ENCODE measurements at places on chromosomes 16 and 17. TPM values are rescaled to one million over a fixed set of nuclear protein-coding genes. Genes with fewer than 3 reads are reported as not detected.
A peak's percentile ranks its signal among the peaks of the same experiment; 100 is the strongest.

DNA sequence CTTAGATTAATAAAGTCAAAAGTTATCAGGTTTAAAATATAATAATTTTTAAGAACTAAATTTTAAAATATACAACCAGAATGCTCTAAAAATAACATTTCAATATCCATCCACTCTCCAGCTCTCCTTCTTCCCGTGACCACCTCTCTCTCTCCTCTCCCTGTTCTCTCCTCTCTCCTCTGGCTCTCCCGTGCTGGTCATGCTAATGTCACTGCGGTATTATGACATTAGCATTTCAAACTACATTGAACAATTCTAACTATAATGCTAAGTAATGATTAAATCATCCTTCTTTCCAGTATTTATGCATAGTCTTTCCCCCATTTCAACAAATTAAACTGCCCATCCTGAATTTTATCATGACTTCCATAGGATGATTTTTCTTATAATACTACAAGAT is 154.7 kb downstream of the CEP112 start:
- no peak for DNase-seq

DNA sequence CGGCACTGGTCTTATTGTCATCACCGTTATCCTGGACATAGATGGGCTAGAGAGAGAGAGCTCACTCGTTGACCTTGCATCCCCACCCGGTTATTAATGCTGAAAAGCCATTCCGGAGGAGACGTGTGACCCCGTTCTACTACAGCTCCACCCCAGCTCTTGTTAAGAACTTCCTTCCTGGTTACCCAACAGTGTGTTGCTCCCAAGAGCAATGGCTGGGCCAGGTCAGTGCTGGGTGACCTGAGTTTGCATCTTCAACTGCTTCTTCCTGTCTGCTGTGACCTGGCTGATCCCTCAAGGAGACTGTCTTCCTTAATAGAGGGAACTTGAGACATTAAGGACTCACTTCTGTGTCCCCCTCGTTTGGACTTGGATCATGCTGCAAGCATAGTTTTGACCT is 96.1 kb upstream of the SDK2 start:
- no peak for DNase-seq

GRCh38 chr16:52489894-52490293 is 57.0 kb downstream of the TOX3 start:
- no peak for DNase-seq

GRCh38 chr17:69042308-69042707 is 18.4 kb downstream of the ABCA9 start:
- peak; percentile 22 for DNase-seq

- DNase-seq: no peak
Observed at GRCh38 chr16:80509872-80510271, 30.9 kb upstream of the DYNLRB2 start.

- DNase-seq: no peak
Observed at GRCh38 chr17:66379996-66380395, 77.6 kb downstream of the PRKCA start.

GRCh38 chr16:2238150-2238837 is 2.0 kb downstream of the DNASE1L2 start:
- DNase-seq: no peak

GRCh38 chr17:47785538-47786123 is 36.0 kb downstream of the OSBPL7 start:
- no peak for DNase-seq

DNA sequence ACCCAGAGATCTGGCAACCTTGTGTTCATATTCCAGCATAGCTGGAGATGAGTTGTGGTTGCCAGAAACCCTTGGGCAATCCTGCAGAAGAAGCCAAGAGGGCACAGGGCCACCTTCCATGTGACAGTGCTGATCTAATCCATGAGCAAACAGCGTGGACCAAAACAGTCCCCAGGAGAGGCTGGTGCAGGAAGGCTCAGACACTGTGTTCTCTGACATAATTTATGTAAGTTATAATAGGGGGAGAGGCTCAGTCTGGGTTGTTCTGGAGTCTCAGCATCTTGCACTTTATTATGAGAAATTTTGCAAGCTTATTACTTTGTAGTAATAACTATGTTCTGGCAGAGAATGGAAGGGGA is 273.9 kb downstream of the HAPSTR1 start:
- peak; percentile 12 for DNase-seq

- peak; percentile 33 for DNase-seq
Observed at GRCh38 chr17:40884708-40885512, at the start of gene KRT20. KRT20 (minus strand) TSS chr17:40885242; CDS start chr17:40885185, 57 bp downstream.

DNA sequence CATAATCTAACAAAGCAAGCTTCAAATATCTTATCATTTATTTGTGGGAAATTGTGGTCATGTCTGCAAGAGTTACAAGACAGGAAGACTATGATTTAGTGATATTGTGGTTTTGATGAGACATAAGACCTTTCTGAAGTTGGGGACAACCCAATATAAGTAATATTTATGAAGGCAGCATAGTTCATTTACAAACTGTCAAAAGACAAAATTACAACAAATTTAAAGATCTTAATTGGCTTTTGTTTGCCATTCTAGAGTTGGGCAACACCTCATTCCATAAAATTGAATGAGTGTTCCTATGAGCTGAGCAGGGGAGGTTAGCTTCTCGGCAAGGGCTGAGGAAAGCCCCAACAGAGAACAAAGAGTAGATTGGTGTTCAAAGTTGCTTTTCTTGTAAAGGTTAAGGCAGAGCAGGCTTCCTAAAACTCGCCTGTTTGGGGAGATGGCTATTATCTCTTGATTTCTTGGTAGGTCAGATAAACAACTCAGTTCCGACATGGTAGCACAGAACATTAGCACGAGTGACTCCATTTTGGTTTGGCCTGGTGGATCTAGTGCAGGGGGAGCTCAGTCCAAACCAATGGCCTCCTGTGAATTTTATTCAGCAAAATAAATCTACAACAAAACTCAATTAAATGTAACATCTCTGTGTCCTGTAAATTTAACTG is 10.9 kb upstream of the MMD start:
- DNase-seq: no peak

GRCh38 chr16:81796583-81797346 is 17.7 kb downstream of the PLCG2 start:
- DNase-seq: no peak

DNA sequence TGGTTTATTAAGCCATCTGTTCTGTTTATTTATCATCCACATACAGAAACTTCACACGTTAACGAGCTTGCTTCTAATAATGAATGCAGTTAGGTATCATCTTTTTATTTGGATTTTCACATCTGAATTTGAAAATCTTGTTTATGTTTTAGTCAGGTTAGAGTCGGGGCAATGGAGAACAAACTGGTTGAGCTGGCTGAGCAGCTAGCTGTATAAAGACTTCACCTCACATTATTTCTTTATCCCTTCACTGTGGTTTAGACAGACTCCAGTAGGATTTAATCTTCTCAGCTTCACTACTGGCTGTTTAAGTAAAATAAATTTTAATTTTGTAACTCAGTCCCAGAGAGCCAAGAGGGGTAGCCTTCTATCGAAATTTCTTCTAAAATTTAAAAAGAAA is 415.9 kb downstream of the RBFOX1 start:
- no peak for DNase-seq

DNA sequence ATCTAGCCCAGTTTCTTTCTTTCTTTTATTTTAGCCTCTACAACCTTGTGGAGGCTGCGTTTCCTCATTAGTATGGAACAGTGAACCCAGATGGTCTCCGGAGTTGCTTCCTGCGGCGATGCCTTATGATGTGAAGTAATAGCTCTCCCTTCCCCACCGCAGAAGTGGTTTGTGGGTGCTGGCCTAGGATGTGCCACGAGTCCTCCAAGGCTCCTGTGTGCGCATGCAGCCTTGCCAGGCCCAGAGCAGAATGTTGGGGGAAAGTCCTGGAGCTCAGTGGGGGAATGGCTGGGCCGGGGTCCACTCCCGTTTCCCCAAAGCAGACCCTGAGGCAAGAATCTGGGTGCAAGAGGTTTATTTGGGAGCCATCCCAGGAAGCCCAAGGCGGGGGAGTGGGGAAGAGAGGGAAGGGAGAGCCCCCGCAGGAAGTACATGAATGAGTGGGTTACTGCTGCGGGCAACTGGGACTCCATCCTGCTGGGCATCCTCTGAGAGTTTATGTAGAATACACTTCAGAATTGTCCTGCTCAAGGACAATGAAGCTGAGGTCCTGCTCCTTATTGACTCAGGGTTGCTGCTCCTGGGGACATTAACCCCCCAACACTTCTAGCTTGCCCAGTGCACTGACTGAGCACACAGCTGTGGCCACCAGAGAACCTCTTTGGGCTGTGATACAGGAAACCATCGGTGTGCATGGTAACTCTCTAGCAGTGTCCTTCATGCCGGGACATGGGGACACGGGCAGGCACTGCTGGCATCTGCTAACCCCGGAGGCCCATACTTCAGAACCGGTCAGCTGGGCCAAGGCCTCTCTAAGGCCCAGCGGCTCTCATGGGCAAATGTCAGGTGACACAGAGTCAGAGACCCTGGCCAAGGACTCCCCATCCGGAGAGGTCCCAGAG is 3.7 kb upstream of the HCRT start:
- DNase-seq: no peak

DNA sequence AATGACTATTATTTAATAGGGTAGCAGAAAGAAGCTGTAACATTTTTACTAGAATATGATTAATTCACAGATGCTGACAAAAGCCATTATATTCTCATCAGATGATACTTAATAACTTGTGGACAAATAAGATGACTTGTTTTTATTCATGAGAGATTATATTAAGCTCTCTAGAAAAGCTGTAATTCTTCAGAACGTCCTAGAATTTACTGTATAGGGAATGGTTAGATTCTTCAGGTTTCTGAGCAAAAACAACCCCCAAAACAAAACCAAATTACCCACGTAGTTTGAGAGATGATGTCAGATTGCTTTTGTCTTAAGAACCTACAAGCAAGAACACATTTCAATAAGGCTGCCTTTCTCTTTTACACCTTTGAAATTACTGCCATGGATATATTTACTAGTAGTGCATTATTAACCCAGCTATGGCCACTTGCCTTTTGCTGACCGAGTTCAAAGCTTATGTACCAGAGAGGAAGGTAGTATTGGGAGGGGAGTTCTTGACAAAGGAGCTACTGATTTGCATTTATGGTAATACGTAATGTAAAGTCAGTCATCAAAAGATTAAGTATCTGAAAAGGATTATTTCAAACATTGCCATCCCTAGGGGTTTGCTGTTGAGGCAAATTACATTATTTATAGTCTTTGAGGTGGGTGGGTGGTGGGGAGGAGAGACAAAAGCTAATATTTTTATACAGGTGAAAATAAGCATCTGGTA is 51.7 kb downstream of the NLK start:
- no peak for DNase-seq

- DNase-seq: no peak
Observed at GRCh38 chr17:59488805-59489204, 76.6 kb upstream of the DHX40 start.

DNA sequence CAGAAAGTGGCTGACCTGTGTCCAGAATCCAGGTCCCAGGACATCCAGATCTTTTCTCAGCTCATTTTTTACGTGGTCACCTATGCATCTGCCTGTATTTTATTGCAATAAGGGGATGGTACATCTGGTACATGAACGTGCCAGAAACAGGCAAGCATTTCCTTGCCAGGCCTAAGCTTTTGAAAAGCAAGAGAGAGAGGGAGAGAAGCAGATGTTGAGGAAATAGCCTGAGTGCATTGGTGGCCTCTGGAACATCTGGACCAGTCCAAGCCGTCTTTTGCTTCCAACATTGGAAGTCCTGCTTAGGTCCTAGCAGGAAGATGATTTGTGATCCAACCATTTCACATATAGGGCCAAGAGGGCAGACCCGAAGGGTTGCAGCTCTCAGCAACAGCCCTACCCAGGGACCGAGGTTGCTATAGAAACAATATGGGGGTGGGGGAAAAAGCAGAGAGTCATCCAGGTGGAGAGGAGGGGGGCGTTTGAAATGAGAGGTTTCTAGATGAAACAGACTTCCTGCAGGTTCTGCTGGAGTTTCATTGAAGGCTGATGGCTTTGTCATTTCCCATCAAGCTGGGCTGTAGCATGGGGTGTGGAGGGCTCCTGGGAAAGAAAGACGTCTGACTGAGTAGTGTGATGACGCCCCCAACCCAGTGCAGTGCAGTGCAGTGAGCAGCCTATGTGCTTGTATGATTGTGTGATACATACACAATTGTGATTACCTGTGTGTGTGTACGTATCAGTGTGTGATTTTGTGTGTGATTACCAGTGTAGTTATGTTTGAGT is 61.6 kb downstream of the SHISA6 start:
- no peak for DNase-seq

DNA sequence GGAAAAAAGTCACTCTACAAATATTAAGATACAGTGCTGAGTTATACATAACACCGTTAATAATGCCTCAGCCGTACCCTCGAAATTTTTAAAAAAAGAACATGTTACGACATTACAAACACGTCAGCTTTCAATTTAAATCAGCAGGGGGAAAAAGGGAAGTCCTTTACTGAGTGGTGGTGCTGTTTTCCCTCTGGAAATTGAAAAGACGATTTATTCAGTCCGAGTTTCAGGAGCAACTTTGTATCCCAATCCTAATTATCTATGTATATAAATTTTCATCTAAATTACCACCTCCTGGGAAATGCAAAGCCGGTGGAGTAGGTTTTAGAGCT is 1.3 kb downstream of the NETO2 start:
- peak; percentile 16 for DNase-seq

DNA sequence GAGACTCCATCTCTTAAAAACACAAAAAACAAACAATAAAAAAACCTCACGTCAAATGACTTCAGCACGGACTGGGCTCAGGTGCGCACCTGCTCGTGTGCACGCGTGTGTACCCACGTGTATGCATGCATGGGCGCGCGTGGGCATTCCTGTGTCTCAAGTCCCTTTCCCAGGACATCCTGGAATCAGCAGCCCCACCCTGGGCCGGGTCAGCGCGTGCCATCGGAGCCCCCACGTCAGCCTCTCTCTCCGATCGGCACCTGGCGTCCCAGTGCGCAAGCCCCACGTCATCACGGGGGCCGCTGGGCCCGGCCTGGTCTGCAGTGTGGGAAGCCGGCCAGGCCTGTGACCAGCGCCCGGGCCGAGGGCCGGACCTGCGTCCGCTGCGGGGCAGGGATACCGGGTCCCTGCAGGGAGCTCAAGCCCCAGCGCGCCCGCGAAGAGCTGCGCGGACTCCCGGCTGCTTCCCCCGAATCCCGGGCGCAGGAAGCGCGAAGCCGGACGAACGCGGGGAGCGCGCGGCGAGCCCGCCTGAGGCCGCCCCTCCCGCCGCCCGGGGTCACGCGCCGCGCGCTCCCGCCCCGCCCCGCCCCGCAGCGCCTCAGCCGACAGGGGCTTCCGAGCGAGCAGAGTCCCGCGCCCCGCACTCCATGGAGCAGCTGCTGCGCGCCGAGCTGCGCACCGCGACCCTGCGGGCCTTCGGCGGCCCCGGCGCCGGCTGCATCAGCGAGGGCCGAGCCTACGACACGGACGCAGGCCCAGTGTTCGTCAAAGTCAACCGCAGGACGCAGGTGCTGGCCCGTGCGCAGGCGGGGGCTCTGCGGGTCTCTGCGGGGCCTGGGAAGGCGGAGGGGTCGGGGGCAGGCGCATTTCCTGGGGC is at the start of gene FN3K:
TSS of gene FN3K (plus strand) at position 629 of the 880 bp plus-strand sequence. CDS start at position 651, 22 bp downstream.
- DNase-seq: no peak

Gene ADAD2
- 0.11 TPM for total RNA-seq

Gene TP53TG3
- total RNA-seq: not detected

Gene RNF157
- total RNA-seq: 33.9 TPM

Gene ACAP1
- total RNA-seq: 0.03 TPM

Gene NPIPA8
- not detected for total RNA-seq

Gene PRSS33
- total RNA-seq: 0.24 TPM

Gene SLC16A6
- total RNA-seq: 707 TPM
